Progenitor cell of endocrine pancreas (in vitro differentiated cells): ENCODE measurements at places on chromosomes 12 and 14. TPM values are rescaled to one million over a fixed set of nuclear protein-coding genes. Genes with fewer than 3 reads are reported as not detected.

PIWIL1 gene
- total RNA-seq, result not detected in 2 replicates

ADGRD1 gene
- total RNA-seq, result 4.0 and 6.6 TPM in 2 replicates

JAG2 gene
- 3.8 and 8.5 TPM in 2 replicates for total RNA-seq

CLEC2D gene
- 23.5 and 31.0 TPM in 2 replicates for total RNA-seq

SERPINA12 gene
- not detected in 2 replicates for total RNA-seq
